Bronchial smooth muscle cell (primary cell): ENCODE measurements at places on chromosomes 2 and 18. TPM values are rescaled to one million over a fixed set of nuclear protein-coding genes. Genes with fewer than 3 reads are reported as not detected.

Gene ALLC
- not detected in 2 replicates for total RNA-seq

Gene PKP4
- total RNA-seq, result 14.1 and 16.1 TPM in 2 replicates

Gene LRRTM4
- total RNA-seq, result 0.16 TPM in 1 of 2 replicates, not detected in the other

Gene C1QL2
- total RNA-seq, result not detected in 2 replicates

Gene EFHD1
- not detected in 2 replicates for total RNA-seq

Gene CSRNP3
- total RNA-seq, result 1.9 and 2.0 TPM in 2 replicates

Gene FHOD3
- total RNA-seq, result 4.3 and 12.9 TPM in 2 replicates

Gene TWIST2
- 73.3 and 77.3 TPM in 2 replicates for total RNA-seq

Gene RNF152
- 3.1 and 18.3 TPM in 2 replicates for total RNA-seq

Gene NT5DC4
- total RNA-seq, result not detected in 2 replicates

Gene ITPRID2
- 145 and 193 TPM in 2 replicates for total RNA-seq

Gene STPG4
- 0.16 TPM in 1 of 2 replicates, not detected in the other for total RNA-seq

Gene LGALSL
- total RNA-seq, result 1.1 and 1.7 TPM in 2 replicates

Gene TCF4
- 57.8 and 78.8 TPM in 2 replicates for total RNA-seq

Gene ICOS
- not detected in 2 replicates for total RNA-seq

Gene PPP1R1C
- total RNA-seq, result 0.47 TPM in 1 of 2 replicates, not detected in the other

Gene M1AP
- total RNA-seq, result not detected in 2 replicates

Gene KCNK3
- total RNA-seq, result under 0.01 TPM in 1 of 2 replicates, not detected in the other

Gene SLC16A14
- total RNA-seq, result 1.7 and 6.1 TPM in 2 replicates
